Uterus (tissue), 4 donors: ENCODE measurements at places on chromosomes 7 and 10. TPM values are rescaled to one million over a fixed set of nuclear protein-coding genes. Genes with fewer than 3 reads are reported as not detected.

DNA sequence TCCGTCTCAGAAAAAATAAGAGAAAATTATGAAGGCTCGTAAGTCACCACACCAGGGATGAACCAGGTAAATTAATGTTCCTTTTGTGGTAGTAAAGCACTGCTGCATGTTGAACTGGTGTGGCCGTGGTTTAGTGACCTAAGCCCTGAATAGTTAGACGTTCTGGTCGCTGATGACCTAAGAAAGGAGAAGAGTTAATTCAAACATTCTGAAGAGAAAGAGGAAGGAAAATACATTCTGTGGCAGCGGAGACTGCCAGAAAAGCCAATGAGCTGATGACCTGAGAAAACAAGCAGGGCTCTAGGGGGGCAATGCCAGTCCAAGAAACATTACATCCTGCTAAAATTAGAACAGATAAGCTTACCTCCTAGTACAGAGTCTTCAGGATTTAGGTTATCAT, 17.5 kb downstream of the DNAJC9 start:
- no peak for DNase-seq

The SLC18A3 gene
- not detected for total RNA-seq

The EXOSC1 gene
- total RNA-seq, result 42.4 TPM

The SLC29A3 gene
- total RNA-seq, result 13.8 TPM

The UNCX gene
- not detected for total RNA-seq
